ENCODE measurements at places on chromosomes 1 and 21. TPM values are rescaled to one million over a fixed set of nuclear protein-coding genes. Genes with fewer than 3 reads are reported as not detected.

DNA sequence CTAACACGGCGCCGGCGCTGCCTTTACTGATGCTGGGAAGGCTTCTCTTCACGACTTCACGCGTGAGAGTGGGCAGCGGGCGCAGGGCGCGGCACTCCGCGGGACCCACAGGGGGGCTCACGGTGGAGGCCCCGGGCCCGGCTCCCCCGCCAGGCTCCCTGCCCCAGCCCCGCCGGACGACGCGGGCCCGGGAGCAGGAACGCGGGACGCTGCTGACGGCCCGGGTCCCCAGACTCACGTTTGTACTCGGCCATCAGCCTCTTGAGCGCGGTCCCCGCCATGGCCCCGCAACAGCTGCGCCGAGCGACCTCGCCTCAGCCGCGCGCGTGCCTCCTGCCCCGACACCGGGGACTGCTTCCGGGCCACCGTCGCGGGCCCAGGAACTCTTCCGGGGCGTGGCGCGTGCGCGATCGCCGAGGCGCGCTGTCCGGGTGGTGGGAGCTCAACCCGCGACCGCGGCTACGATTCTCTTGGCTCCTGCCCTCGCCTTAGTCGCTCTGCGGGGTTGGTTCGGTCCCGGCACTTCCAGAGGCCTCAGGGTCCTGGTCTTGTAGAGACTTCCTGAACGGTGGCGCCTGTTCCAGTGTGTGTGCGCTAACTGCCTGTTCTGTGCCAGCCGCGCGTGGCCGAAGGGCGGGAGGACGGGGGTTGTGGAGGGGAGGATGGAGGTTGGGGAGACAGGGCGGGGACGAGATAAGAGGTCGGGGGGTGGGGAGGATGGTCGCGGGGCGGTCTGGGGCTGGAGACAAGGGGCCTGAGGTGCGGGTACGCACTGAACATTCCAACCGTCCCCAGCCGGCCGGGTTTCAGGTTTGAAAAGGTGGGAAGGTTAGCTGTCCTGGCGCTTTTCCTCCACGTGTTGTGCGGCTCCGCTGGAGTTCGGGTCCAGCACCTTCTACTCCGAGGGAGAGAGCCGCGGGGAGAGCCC lies at the start of gene UBE2G2:
UBE2G2 (minus strand) TSS at position 353 of the 928 bp plus-strand sequence; CDS start at position 281, 72 bp downstream.
- peak within 1 kb of the TSS; percentile 83 for H3K4me3 ChIP-seq
- H3K36me3 ChIP-seq: peaks cover 20% of the 10 kb centered on the region

GRCh38 chr1:155062702-155063411 lies 683 bp upstream of the EFNA4 start:
- peaks cover 4% of the 10 kb centered on the region for H3K27me3 ChIP-seq
- DNase-seq: peak; percentile 78
- H3K4me3 ChIP-seq: no peak overlapping the region
- peaks cover 15% of the 10 kb centered on the region for H3K4me1 ChIP-seq
- no peak overlapping the region for H3K27ac ChIP-seq
- H3K36me3 ChIP-seq: no peaks in the 10 kb centered on the region

DNA sequence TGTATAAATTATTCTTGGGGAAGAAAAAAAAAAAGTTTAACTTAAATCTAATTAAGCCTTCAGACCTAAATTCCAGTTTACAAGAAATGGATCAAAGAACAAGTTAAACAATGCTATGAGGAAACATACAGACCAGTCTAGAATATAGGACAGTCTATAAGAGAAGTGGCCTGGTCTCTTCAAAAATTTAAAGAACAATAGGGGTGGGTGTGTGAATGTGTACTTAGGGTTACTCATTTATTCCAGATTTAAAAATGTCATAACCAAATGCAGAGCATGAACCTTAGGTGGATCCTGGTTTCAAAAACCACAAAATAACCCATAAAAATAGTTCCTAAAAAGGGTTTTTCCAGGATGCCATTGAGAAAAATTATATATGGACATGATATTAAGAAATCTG lies 21.8 kb upstream of the SYNJ1 start:
- no peaks in the 10 kb centered on the region for H3K27me3 ChIP-seq
- peaks cover 42% of the 10 kb centered on the region for H3K36me3 ChIP-seq
- no peaks in the 10 kb centered on the region for H3K4me1 ChIP-seq
- no peak overlapping the region for H3K27ac ChIP-seq

DNA sequence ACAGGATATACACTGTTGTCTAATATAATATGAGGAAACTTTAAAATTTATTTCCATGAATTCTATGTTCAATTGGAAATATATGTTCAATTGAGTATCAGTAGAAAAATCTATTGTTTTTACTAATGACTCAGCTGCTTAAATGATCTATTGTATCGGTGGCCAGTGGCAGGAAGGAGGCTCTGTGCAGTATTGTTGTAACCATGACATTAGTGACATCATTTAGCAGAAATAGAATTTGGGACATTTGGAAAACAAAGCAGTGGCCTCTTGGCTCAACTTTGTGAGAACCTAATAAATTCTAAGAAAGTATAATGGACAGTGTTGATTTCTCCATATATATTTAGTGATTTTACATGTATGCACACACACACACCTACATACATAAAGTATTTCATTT lies 257.4 kb downstream of the PDE4B start:
- no peaks in the 10 kb centered on the region for H3K27me3 ChIP-seq
- no peak for DNase-seq
- H3K36me3 ChIP-seq: no peaks in the 10 kb centered on the region
- no peak overlapping the region for H3K4me3 ChIP-seq
- H3K27ac ChIP-seq: no peak overlapping the region

DNA sequence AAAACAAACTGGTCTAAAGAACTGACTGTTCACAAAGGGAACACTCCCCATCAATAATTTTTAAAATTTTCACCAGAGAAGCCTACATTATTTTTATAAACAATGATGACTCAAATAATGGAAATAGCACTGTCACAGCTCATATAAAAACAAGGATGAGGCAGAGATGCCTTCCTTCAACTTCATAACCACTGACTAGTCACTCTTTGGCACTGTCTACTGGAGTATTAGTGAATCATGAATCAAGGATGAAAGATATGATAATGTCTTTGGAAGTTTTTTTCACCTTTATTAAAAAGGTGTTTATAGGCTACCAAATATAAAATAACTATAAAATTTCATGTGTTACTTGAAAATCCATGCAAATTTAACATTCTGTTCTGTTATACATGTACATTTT lies 316.9 kb downstream of the VAV3 start:
- no peak overlapping the region for H3K27ac ChIP-seq
- no peak for DNase-seq
- no peaks in the 10 kb centered on the region for H3K27me3 ChIP-seq
- no peaks in the 10 kb centered on the region for H3K36me3 ChIP-seq
- no peaks in the 10 kb centered on the region for H3K4me1 ChIP-seq
- H3K4me3 ChIP-seq: no peak overlapping the region

- no peak for DNase-seq
- H3K27ac ChIP-seq: peak overlapping the region; percentile 10
- no peak overlapping the region for H3K4me3 ChIP-seq
- no peaks in the 10 kb centered on the region for H3K27me3 ChIP-seq
- peaks cover 5% of the 10 kb centered on the region for H3K4me1 ChIP-seq
Measured at GRCh38 chr1:200899015-200899386, 4.3 kb downstream of the INAVA start.

DNA sequence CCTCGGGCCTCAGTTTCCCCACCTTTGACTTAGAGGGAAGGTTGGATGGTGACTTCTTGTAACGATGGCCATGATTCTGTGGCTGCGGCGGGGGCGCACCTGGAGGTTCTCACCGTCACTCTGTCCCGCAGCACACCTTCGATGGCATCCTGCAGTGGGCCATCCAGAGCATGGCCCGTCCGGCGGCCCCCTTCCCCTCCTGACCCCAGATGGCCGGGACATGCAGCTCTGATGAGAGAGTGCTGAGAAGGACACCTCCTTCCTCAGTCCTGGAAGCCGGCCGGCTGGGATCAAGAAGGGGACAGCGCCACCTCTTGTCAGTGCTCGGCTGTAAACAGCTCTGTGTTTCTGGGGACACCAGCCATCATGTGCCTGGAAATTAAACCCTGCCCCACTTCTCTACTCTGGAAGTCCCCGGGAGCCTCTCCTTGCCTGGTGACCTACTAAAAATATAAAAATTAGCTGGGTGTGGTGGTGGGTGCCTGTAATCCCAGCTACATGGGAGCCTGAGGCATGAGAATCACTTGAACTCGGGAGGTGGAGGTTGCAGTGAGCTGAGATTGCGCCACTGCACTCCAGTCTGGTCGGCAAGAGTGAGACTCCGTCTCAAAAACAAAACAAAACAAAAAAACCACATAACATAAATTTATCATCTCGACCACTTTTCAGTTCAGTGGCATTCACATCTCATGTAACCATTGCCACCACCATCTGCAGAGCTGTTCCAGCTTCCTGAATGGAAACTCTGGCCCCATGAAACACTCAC lies 2.1 kb upstream of the PFKL start:
- H3K4me3 ChIP-seq: no peak overlapping the region
- peak; percentile 90 for DNase-seq
- H3K4me1 ChIP-seq: peaks cover 34% of the 10 kb centered on the region
- H3K27me3 ChIP-seq: no peaks in the 10 kb centered on the region

GRCh38 chr1:165903672-165904071 lies 76.3 kb downstream of the UCK2 start:
- no peaks in the 10 kb centered on the region for H3K4me1 ChIP-seq
- H3K27ac ChIP-seq: no peak overlapping the region
- no peak overlapping the region for H3K4me3 ChIP-seq
- peak; percentile 19 for DNase-seq
- no peaks in the 10 kb centered on the region for H3K27me3 ChIP-seq

- peaks cover 20% of the 10 kb centered on the region for H3K36me3 ChIP-seq
- DNase-seq: peak; percentile 64
Measured at GRCh38 chr1:1782399-1783221, 4.3 kb upstream of the NADK start.

- H3K36me3 ChIP-seq: no peaks in the 10 kb centered on the region
- no peak overlapping the region for H3K27ac ChIP-seq
- H3K27me3 ChIP-seq: no peaks in the 10 kb centered on the region
- no peak overlapping the region for H3K4me3 ChIP-seq
- DNase-seq: no peak
- H3K4me1 ChIP-seq: no peaks in the 10 kb centered on the region
Measured at GRCh38 chr21:42698733-42699132, 45.3 kb downstream of the PDE9A start.

FCER1G gene
- total RNA-seq: 169 TPM

FAM72C gene
- total RNA-seq: 1.5 TPM

USH2A gene
- 0.11 TPM for total RNA-seq

IKBKE gene
- total RNA-seq: 7.5 TPM
